ENCODE measurements at places on chromosomes 16 and 17. TPM values are rescaled to one million over a fixed set of nuclear protein-coding genes. Genes with fewer than 3 reads are reported as not detected.
A peak's percentile ranks its signal among the peaks of the same experiment; 100 is the strongest.

- no peak for DNase-seq
Observed at GRCh38 chr17:41723801-41724475, 10.5 kb downstream of the HAP1 start.

ARL4D gene
- total RNA-seq: 48.8 TPM

DNA sequence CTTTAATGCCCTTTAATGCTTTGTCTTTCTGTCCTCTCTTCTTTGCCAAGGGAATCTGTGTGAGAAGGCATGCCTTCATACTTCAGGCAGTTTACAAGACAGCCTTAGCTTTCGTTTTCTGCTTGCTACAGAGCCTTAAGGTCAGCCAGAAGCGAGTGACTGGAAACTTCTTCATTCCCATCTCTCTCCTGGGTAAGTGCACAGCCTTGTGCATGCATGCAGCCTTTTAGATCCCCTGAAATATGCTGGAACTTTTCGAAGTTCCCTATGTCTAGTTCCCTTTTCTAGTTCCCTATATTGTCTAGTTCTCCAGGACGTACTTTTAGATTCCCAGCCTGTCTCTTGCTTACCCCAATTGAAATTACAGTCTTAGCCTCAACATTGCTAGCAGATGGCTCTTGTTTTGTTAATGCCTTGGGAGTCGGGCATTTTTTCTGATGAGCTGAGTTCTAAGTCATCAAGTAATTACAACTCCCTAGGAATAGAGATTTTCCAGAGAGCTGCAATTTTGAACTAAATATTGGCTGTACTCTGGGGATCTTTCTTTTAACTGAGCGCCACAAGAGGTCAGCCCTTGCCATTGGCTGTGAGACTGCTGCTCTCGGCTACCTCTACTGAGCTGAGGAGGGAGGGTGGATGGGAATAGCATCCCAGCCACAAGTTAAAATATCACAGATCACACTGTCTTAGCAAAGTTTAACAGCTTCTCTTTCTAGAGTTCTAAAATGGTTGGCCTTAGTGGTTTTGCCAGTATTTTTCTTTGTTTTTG is 22.7 kb upstream of the PPM1D start:
- DNase-seq: no peak

RUNDC3A gene
- total RNA-seq: 2.2 TPM

- no peak for DNase-seq
Observed at GRCh38 chr16:68400083-68400923, 48.0 kb downstream of the SMPD3 start.

- no peak for DNase-seq
Observed at GRCh38 chr16:76614269-76614668, 337.1 kb downstream of the CNTNAP4 start.

DNA sequence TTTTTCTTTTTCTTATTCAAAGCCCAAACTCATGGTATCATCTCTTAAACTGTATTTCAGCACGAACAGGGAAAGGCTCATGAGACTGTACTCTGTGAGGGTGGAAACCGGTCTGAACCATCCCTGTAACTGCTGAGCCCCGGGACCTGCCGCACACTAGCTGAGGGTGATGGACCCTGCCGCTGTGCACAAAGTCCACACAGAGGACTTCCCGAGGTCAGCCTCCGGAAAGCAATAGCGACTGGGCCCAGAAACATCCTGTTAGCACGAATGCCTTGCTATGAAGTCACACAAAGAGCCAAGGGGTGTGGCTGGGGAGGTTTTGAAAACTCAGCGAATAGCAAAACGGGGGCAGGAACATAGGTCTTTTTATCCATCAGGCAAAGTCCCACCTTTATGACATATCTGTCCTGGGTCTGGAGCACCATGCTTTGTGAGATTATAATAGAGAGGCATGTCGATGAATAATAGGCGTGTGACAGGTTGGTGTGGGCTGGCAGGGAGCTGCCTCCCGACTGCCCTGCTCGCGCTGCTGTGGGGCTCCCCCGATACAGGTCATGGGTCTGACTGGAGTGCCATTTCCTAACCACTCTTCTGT is 33.4 kb downstream of the CDK5R1 start:
- DNase-seq: peak; percentile 69

DNA sequence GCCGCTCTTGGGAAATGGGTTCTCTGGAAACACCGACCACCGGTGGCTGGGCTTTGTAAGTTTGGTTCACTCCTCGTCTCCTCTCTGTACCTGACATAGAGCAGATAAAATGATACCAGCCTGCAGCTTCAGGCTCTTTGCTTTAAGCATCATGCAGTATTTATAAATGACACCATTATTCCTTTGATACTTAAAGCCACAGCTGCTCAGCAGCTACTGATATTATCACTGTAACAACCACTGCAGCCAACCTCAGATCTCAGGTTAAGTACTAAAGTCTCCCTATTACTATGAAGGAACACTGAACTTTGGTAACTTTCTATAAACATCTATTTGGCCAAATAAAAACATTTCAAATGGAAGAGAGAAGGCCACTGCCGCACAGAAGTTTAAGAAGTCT is 34.6 kb downstream of the PDIA2 start:
- DNase-seq: no peak

TBC1D26 gene
- not detected for total RNA-seq

DNA sequence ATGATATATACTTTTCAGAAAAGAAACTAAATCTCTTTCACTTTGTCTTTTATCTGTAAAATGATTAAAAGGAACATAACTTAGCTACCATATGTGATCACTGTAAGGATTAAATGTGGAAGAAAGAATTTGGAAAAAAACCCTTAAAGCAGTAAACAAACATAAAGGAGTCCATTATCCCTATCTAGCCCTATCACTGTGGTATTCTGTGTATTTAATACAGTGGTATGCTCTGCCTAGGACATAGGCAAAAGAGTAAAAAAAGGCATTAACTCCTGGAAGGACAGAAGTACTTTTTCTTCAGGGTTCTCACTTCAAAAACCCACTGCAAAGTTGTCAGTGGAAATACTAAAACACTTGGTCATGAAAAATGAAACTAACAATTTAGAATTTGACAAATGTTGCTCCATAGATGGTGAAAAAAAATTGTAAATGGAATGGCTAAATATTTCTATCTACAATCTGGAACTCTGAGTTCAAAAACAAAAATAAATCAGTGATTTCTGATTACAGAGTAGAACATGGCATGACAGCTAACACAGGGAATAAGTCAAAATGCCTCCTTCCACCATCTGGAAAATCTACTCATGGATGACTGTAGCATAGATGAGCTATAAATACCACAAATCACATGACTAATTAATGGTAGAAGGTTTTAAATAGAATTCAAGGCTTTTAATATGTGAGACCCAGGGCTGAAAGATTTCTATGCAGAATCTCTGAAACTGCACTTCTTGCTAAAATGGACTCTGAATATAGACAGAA is 140.1 kb downstream of the ITFG1 start:
- DNase-seq: no peak

GRCh38 chr17:54153423-54153822 is 330.7 kb downstream of the KIF2B start:
- no peak for DNase-seq

SDR42E2 gene
- total RNA-seq: not detected

KRTAP3-2 gene
- not detected for total RNA-seq

KRT13 gene
- total RNA-seq: not detected

DNA sequence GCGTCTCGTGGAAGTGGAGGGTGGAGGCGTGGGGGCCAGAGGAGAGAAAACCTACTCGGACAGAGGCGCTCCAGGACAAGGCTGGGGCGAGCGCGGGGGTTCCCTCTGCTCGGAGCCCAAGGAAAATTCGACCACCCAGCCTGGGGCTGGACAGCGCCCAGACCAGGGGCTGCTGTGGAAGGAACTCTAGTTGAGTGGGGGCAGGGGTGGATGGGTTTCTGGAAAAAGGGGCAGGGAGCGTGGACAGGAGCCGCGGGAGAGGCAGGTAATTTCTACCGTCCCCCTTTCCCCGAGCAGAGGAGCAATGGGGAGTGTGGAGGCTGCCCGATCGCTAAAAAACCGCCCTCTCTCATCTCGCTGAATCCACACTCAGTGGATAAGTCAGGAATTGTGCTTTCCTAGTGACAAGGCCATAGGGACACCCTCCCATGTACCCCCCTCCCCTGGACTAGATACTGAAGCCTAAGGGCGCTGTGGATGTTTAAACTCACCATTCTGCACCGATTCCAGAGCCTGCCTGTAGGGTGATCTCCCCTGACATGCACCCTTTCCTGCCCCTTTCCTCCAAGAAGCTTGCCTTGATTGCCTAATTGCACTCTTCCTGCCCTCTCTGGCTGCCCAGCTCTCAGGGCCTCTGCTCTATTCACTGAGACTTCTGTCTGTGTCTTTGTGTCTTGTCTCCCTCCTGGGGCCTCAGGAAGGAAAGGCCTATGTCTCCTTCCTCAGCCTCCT is 90.7 kb upstream of the TMEM97 start:
- no peak for DNase-seq

GRCh38 chr16:88067530-88068411 is 116.5 kb downstream of the BANP start:
- DNase-seq: no peak

SMIM36 gene
- total RNA-seq: not detected

DNA sequence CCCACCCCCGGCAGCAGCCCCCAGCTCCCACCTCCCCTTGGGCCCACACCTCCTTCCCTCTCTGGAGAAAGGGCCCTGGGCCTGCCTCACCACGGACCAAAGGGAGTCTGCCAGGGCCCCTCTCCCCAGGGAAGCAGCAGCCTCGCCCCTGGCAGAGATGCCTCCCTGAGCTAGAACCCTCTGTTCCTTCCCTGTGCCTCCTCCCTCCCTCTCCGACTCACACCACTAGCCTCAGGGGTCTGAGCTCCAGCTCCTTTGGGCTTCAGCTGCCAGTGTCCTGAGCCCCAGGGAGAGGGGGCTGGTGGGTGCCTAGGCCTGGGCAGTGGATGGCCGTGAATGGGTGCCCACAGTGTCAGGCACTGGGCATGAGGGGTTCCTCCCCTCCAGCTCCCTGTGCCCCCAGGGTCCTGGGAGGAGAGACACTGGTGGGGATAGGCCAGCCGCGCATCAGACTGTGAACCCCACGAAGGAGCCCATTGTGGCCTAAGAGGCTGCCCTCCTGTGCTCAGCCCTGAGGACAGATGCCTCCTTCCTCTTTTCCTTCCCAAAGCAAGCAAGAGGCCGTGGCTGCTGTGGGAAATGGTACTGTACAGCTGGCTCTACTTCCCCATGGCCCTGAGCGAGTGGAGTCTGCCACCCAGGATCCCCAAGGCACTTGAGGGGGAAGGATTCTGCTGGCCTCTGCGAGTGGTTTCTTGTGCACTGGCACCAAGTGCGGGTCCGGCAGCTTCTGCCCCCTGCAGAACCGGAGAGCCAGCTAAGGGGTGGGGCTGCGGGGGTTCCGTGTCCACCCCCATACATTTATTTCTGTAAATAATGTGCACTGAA is 20.7 kb downstream of the MMP15 start:
- DNase-seq: no peak

DNA sequence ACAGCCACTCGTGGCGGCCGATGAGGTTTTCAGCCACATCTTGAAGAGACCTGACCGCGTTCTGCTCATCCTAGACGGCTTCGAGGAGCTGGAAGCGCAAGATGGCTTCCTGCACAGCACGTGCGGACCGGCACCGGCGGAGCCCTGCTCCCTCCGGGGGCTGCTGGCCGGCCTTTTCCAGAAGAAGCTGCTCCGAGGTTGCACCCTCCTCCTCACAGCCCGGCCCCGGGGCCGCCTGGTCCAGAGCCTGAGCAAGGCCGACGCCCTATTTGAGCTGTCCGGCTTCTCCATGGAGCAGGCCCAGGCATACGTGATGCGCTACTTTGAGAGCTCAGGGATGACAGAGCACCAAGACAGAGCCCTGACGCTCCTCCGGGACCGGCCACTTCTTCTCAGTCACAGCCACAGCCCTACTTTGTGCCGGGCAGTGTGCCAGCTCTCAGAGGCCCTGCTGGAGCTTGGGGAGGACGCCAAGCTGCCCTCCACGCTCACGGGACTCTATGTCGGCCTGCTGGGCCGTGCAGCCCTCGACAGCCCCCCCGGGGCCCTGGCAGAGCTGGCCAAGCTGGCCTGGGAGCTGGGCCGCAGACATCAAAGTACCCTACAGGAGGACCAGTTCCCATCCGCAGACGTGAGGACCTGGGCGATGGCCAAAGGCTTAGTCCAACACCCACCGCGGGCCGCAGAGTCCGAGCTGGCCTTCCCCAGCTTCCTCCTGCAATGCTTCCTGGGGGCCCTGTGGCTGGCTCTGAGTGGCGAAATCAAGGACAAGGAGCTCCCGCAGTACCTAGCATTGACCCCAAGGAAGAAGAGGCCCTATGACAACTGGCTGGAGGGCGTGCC is 30.1 kb downstream of the CIITA start:
- no peak for DNase-seq

KRTAP9-7 gene
- total RNA-seq: not detected

ERBB2 gene
- total RNA-seq: 186 TPM

DNA sequence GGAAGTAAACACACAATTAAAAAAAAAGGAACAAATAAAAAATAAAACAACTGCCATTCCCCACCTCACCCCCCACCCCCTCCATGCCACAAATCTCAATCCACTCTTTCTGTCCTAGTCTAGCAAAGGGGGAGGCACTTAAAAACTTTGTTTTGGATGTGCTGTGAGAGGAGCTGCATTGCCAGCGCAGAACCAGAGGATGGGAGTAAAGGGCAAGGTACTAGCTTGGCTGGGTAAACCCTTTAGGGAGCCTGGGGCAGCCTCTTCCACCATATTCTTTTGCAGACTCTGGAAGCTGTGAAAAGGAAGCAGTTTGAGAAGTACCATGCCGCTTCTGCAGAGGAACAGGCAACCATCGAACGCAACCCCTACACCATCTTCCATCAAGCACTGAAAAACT is 1.4 kb downstream of the MRPS7 start:
- DNase-seq: no peak

DNA sequence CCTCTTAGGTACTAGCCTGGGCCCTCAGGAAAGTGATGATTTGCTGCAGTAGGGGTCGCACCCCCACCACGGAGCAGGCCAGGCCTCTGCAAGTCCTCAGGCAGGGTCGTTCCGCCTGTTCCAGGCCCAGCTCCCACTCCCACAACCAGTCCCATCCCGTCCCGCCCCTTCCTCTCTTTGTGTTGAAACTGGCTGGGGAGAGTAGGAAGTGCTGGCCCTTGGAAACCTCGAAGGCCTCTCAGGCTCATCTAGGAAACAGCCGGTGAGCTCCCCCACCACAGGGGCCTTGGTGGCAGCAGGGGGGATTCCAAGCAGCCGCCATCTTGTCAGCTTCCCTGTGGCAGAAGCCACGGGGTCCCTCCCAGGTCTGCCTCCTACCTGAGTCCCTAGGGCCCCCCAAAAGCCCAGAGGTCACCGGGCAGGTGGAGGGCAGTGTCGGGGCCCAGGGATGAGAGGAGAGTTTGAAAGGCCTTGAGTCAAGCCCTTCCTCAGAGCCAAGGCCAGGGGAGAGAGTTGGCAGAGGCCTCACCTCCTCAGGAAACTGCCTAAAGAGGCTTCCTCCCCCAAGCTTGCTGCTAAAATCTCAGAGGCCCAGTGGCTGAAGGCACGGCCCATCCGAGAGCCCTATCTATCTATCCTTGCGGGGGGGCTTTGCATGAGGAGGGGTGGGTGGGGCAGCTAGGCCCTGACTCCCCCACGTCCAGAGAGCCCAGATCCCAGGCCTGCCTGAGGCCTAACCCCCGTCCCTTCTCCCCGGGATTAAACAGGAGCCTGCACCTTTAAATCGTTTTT is 22.2 kb downstream of the MMP15 start:
- DNase-seq: no peak
